ENCODE measurements at places on chromosomes 7 and 10.

DNA sequence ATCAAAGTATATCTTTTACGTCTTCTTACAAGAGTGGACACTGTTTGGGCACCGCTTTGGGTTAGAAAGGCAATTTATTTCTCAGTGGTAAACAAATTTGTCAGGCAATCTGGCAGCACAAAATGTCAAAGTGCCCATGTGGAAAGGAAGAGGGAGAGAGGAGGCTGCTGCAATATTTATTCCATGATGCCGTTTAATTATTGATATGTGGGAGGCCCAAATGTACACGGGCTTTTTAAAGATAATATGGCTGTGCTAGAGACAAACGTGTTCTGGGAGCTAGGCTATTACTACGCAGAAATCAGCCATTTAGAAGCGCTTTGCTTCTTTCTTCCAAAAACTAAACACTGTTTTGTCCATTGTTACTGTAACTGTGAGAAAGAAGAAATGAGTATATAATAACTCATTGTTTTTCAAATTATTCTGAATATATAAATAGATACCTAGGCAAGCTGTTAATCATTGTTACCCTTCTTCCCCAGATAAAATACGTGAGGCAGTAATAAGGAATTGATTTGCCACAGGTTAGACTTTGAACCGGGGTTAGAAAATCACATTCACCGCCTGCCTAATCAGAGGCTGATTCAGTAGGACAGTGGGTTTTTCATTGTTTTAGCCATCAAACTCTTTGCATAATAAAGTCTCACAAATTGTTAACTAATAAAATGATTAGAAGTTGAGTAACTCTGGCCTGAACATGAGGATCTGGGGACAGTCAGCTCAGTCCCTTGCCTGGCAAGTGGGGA lies 116.5 kb upstream of the FRMD4A start:
- no peak for DNase-seq

DNA sequence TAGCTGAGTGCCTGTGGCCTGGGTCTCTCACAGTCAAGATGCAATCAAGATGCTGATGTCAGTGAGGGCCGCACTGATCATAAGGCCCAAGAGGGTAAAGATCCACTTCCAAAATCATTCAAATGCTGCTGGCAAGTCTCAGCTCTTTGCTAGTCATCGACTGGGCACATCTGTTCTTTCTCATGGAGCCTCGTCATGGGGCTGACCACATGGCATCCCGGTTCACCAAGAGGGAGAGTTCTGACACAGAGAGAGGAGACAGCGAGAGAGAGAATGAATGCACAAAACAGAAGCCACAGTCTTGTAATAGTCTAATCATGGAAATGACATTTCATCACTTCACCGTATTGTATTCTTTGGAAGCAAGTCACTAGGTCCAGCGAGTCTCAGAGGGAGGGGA lies 1067.5 kb upstream of the C7orf33 start:
- no peak for DNase-seq

DNA sequence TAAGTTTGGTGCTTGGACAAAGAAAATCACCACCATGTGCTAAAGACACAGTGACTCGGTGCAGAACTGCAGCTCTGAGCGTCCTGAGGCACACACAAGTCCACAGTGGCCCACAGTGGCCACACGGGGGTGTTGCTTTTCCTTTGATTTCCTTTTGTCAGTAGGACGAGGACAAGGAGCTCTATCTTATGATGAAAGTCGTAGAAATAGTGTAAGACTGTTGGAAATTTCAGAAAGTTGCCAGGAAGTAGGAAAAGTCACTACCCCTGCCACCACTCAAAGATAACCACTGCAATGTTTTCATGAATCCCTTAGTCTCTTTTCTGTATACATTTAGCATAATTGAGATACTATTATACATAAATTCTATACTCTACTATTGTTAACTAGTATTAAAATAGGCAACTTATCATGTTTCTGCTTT lies 146.0 kb downstream of the TNS3 start:
- no peak for DNase-seq

DNA sequence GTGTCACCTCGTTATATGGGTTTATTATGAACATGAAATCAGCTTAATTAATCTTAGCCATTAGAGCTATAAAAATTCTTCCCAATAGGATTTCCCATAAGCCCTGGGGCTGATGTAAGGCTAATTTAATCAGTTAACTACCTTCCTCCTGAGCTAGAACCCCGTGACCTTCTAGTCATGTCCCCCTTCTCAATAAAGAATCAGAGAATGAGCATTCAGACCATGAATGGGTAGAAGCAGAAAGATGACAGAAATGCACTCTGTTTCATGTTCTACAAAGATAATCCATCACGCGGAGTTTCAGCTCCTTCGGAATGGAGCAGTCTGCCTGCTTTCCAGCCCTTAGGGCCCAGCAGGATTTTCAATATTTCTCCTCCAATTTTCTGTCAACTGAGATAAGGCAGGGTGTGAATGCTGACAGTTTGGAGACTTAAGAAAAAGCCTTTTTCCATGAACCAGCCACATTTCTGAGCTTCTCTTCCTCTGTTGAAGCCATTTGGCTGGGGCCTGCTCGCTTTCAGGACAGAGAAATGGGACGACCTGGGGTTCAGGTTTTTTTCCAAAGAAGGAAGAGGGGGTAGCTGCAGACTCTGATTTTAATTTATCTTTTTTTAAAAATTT lies 211.0 kb downstream of the NEBL start:
- DNase-seq: no peak

DNA sequence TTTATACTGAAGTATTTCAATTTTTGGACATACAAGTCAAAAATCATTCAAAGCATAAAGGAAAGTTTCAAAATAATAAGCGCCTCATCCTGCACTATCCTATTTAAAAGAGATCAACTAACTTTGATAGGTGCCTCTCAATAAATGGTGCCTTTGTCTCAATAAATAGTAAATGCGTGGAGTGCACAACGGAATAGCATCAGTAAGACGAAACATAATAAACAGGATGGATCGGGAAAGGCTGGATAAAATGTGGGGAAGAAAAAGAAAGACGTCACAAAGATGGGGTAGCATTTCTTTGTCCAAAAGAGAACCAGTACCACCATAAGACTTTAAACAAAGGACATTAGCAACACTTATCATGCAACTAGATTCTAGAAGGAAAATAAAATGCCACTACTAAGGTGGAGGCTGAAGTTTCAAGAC lies 571 bp upstream of the PRKAR2B start:
- DNase-seq: no peak

DNA sequence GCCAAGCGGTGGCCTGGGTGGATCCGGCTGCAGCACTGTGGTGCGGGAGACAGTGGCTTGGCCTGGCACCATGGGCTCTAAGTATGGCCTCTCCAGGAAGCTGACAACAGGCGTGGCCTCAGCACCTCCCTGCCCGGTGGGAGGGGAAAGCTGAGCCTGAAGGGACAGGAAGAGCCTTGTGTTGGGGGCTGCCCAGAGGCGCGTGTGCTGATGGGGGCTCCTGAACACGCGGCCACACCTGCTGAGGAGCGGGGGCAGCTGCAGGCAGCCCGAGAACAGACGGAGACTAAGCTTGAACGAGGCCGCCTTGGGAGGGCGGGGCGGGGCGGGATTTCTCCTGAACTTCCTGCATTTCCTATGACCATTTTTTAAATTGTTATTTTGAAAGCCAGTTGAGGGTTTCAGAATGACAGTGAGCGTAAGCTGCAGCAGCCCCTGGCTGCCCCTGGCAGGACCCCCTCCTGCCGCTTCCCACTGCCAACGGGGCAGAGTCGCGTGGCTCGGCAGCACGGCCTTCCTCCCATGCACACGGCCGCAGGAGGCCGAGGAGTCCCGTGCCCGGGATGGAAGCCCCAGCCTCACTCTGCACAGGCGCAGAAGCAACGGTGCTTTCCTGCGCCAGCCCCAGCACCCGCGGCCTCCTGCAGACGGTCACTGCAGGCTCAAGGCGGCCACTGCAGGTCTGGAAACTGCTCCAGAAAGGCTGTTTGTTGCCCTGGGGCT lies 43.2 kb downstream of the DPYSL4 start:
- DNase-seq: peak; percentile 37

GRCh38 chr7:124403587-124403986 lies 362.0 kb downstream of the GPR37 start:
- DNase-seq: no peak

DNA sequence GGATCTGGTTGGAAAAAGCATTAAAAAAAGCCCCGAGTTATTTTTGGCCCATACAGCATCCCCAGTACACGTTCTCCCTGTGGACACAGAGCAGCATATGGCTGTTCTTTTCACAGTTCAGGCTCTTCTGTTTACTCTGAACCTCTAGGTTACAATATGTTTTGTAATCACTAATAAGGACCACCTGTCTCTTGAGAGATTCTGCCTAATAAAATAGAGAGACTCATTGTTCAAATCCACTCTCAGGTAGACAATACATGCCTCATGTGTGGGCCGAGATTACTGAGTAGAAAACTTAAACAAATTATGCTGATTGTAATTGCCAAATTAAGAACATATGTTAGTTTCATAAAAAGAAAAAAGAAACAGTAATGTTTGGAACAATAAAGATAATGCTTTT lies 647.7 kb downstream of the GRM8 start:
- DNase-seq: no peak

- no peak for DNase-seq
Observed at GRCh38 chr7:154795437-154795836, 207.5 kb downstream of the PAXIP1 start.

DNA sequence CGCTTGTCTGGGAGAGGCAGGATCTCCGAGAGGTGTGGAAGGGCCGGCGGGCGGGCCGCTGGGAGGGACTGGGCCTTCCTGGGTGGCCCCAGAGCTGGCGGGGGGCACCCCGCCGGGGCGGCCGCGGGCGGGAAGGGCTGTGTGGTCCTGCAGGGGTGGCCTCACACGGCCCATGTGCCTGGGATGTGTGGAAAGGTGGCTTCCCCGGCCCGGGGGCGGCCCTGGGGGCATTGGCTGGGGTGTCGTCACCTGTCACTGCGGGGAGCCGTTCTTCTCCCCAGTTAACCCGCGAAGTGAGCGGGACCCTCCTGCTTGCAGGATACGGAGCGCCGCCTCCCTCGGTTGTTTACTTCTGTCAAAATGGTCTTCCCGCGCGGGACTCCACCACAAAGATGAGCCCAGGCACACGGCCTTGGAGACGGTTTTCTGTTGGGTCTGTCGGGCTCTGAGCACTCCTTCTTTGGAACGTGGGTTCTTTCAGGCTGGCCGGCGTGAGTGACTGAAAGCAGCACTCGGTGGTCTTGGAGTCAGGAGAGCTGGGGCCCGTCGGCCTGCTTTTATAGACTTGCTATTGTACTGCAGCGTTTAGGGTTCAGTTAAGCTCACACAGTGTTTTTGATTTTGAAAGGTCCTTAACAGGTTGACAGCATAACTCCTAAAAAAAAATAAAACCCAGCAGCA lies 700 bp downstream of the SMC3 start:
- peak; percentile 59 for DNase-seq

DNA sequence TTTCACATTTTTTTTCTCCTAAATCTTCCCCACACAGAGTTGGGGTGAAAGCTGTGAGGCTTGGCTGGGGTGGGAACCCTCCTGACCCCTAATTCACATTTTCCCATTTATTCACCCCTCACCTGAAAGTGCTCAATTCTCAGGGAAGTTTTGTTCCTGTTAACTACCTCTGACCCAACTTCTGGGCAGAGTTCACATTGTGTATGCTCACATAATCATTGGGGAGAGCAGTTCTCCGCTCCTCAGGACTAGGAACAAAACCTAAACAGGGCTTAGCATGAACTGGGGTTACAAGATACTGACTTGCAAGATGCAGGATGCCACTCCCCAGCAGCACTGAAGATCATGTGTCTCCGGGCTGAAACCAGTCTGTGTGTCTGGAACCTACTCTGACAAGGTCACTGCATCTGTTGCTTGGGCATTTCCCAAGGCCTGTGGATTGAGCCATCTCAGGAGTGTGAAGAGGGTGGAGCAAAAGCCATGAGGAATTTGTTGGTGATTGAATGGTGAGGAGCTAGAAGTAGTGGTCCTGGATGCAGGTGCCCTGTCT lies 258.1 kb upstream of the IGFBP3 start:
- DNase-seq: no peak

- no peak for DNase-seq
Observed at GRCh38 chr7:94082126-94082525, 78.0 kb upstream of the BET1 start.

DNA sequence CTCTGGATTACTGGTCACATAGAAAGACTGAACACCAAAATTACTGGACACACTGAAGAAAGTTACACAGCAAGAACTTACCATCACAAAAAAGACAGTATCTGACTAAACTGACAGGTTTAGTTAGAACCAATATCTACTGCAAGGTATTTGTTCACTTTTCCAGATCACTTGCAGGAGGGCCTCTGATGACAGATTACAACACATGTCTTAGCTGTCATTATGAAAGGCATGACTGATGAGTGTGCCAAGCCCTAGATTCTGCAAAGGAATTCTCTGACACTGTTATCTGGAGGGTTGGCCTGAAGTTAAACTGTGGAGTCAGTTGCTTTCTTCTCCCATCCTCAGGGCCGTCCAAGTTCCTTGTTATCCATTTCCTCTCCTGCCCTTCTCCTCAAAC lies 242.7 kb downstream of the KIF20B start:
- DNase-seq: no peak

DNA sequence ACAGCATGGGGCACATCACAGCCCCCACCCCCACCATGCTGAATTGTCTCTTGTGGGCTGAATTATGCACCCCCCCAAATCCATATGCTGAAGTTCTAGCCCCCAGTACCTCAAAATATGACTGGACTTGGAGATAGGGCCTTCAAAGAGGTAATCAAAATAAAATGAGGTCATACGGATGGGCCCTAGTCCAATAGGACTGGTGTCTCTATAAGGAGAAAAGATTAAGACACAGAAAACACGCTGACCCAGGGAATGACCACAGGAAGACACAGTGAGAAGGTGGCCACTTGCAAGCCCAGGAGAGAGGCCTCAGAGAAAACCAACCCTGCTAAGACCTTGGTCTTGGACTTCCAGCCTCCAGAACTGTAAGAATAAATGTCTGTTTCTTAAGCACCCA lies 106.4 kb upstream of the ARID5B start:
- no peak for DNase-seq

DNA sequence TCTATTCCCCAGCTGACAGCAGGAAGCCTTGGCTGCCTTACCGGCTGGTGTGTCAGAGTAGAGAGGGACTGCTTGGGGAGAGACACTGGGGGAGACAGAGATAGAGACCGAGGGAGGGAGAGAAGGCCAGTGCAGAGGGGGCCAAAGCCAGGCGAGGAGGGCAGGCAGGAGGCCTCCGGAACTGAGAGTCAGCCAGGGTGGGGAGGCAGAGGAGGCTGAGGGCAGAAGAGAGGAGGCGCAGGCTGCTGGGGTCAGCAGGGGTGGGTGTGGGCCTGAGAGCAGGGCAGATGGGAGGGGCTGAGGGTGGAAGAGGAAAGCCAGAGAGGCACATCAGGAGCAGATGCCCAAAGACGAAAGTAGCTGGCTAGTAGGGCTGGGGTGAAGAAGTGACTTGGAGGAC lies 57.2 kb upstream of the PAX2 start:
- no peak for DNase-seq

DNA sequence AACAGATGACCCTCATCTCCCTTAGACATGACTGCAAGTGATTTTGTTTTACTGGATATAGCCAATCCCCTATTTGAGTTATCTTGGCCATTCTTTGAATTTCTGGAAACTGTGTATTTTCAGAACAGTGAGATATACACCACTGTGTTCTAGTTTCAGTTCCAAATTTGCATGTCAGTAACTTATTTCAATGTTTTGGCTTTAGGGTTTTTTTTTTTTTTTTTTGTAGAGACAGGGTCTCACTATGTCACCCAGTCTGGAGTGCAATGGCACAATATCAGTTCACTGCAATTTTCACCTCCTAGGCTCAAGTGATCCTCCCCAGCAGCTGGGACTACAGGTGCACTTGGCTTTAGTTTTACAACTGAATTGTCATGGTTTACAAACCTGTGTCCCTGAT lies 67.2 kb downstream of the ATAD1 start:
- no peak for DNase-seq

Measured in CD4-positive, alpha-beta T cell treated with Interleukin-10 for 1 hour (primary cell).